ENCODE measurements at places on chromosomes 3 and 15.

DNA sequence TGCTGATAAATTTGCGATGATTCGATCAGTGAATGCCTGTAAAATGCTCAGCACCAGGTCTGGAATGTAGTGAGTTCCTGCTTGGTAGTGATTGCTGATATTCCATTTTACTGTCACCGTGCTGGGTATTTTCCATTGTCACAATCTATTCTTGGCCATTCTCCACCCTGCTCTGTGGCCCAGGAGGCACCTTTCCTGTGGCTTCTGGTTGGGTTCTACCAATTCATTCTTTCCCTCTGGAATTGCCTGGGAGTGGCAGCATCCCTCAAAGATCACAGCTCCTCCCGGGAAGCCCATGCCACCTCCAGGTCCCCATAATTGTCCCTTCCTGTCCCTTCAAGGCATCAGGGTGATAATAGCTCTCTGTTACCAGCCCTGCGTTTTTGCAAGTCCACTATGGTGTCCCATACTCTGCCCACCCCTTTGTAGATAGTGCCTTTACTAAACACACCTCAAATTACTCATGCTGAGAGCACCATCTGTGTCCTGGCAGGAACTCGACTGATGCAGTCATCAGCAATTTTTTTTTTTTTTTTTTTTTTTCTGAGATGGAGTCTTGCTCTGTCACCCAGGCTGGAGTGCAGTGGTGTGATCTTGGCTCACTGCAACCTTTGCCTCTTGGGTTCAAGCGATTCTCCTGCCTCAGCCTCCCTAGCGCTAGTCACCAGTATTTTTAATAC lies 177.8 kb upstream of the PROK2 start:
- no peak for DNase-seq

DNA sequence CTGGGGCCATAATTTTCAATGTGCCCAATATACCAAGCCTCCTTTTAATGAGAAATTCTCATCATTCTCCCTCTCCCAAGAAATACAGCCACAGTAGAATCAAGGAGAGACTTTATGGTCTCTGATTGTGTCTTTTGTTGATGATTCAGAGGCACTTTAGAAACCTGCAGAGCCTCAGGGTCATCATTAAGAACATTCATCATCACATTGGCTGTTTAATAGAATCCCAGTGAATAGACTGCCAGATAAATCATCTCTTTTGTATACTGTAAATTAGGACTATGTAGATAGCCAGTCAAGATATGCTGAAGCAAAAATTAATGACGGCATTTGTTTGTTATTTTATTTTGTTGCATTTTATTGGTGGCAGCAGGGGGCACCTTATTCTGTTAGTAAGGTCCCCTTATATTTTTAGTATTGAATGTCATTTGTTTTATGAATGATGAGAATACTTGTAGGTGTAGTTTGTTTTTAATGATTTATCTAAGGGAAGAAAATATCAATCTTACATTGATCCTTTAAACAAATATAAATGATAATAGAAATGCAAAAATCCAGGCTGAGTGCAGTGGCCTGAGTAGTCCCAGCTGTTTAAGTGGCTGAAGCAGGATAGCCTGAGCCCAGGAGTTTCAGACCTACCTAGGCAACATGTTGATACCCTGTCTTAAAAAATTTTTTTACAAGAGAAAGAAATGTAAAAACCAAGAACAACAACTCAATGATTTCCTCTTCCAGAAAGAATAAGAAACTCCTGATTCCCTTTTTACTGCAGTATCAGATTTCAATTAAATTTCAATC lies 138.8 kb downstream of the ZBBX start:
- no peak for DNase-seq

DNA sequence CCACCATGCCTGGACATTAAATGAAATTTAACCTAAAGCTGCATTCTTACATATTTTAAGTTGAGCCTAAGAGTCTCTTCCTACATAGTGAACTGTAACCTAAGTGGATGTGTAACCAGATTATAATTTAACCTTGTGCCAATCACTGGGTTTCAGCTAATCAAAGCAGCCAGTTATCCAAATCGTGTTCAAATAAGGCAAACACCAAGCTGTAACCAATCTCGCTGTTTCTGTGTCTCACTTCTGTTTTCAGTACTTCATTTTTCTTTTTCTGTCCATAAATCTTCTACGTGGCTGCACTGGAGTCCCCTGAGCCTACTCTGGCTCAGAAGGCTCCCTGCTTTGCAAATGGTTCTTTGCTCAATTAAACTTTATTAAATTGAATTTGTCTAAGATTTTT lies 186.1 kb upstream of the CNTN6 start:
- no peak for DNase-seq

DNA sequence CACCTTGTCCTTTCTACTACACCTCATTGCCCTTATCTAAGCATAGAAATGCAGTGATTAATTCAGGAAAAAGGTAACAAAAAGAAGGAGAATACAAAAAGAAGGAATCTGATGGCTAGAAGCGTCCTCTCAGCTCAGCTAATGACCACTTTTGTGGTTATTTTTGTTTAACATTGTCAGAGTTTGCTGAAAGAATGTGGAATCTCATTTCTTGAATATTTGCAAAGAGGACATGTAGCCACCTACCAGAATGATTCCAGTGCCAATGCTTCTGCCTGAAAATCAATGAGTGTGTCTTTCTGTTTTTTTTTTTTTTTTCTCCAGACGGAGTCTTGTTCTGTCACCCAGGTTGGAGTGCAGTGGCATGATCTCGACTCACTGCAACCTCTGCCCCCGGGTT lies 24.5 kb downstream of the NANOGP8 start:
- no peak for DNase-seq

DNA sequence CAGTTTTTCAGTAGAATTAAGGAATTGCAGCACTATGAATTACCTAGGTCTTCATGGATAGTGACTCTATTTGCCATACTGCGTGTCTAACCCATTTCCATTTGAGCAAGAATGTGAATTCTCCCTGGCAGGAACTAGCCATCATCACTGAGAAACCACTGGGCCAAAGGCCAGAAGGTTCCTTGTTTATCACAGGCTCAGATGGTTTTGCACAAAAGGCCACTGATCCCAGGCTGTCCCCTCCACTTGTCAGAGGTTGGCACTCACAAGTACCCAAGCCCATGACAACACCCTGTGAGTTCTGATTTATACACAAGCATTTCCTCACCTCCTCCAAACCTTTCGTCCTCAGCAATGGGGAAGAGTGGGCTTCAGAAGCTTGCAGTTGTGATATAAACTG lies 131.8 kb downstream of the FOXB1 start:
- DNase-seq, result no peak

DNA sequence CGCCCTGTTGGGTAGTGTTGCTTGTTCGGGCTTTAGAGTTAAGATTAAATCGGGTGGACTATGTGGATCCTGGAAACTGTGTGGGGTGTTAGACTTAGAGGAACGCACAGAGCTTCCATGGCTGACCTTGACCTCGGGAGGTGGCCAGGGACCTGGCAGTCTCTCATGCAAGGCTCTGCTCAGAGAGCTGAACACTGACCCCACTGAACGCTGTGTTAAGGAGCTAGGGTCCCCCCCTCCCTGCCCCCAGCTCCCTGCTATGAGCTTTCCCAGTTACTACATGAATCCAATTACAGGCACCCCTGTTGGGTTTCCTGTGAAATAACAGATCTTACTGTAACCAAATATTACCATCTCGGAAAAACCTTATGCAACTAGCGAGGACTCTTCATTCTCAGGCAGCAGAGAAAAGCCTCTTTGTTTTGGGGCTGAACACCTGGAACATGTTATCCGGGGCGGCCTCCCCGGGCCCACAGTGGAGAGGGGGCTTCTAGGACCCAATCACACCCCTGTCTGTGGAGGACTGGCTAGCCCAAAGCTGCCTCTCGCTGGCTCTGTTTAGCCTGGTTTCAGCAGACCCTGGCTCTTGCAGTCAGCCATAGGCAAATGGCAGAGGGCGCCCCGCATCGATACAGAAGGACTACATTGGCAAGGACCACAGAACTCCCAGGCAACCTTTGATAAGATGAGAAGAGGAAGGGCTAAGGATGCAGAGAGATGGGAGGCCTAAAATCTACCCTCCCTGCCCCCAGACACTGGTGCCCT lies 25.8 kb upstream of the ALDH1A3 start:
- no peak for DNase-seq

- DNase-seq, result no peak
Observed at GRCh38 chr3:161641287-161641686, 144.7 kb downstream of the OTOL1 start.

- no peak for DNase-seq
Observed at GRCh38 chr3:36701249-36701572, 63.1 kb downstream of the DCLK3 start.

- DNase-seq, result no peak
Observed at GRCh38 chr3:42667523-42668412, 14.3 kb downstream of the ZBTB47 start.

- DNase-seq, result peak; percentile 42
Observed at GRCh38 chr3:105853801-105854432, 14.9 kb downstream of the CBLB start.

- DNase-seq, result peak; percentile 31
Observed at GRCh38 chr3:12479919-12480427, 4.3 kb upstream of the TSEN2 start.

DNA sequence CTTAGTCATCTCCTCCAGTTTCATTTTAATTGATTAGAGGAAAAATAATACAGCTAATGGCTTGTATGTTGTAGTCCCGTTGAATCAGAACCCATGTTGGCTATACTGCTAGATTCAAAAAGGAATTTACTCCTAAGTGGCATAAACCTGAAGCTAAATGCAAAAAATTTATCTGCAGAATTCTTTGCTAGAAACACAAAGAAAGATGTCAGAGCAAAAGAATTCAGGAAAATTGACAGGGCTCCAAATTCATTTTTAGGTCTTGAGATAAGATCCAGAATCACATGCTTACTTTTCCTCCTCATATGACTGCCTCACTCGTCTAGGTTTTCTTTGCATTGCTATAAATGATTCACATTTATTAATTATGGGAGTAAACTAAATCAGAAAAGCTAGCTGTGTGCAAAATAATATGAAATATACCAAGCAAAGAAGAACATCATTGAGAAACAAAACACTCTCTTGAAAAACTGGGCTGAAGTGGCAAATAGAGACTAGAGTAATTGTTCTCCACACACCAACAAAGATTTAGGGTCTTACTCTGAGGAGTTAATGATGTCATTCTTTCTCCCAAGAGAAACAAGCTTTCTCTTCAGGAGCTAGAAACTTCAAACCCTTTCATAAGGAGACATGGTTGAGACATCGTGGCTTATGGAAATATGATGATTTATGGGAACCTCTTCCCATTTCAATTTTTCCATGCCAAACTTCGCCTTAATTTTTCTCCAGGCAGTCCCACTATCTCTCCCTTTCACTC lies 94.8 kb upstream of the FEZF2 start:
- DNase-seq, result no peak

GRCh38 chr15:26974120-26974780 lies 3.3 kb downstream of the GABRG3 start:
- DNase-seq, result no peak

DNA sequence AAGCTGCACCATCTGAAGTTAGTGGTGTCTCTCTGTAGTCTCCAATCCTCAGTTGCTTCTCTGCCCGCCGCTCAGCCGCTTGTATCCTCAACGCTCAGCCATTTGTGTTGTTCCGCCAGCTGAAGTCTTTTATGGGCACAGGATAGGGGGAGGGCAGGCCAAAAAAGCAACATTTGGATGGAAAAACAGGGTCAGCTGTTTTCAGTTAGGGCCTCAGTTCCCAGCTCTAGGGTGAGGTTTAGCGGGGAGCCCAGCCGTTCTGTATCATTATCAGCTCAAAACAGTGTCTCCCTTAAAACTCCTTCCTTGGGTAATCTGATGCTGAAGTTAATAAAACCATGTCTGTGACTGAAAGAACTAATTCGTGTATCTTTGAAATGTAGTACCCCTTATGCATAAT lies 329.5 kb upstream of the AZI2 start:
- DNase-seq, result no peak

DNA sequence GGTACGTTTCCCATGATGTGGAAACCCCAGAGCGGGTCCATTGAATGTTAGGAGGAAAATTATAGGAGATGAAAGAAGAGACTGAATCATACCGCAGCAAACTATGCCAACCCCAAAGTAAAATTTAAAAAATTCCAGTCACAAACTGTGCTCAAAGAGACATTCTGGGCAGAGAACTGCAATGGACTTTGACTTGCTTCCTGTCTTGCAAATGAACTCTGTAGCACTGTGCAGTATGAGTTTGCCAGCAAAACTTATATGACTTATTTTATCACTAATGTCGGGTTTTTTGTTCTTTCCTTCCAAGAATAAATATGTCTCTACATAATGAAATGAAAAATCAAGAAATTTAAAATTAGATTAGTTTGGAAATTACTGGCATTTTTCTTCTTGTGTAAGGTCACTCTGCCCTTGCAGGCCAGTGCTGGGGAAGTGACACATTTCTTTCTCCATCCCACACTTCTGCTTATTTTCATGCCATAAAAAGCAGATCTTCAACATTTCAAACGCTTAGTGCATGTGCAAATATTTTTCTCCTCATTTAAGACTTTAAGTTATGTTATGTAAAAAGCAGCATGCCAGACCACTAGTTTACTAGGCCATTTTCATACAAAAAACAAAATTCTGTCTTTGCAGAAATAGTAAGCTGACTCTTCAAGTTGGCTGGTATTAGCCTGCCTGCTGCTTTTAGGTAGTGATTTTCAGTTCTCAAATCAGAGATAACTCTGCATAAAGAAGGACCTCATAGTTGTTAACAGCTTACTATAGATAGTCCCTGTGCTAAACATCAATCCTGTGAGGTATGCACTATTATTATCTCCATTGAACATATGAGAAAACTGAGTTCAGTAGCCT lies 32.2 kb upstream of the SSR3 start:
- no peak for DNase-seq

GRCh38 chr3:142027735-142028134 lies 121.6 kb downstream of the TFDP2 start:
- DNase-seq, result peak; percentile 76

- peak; percentile 12 for DNase-seq
Observed at GRCh38 chr15:56468401-56468800, 3.5 kb upstream of the MNS1 start.

DNA sequence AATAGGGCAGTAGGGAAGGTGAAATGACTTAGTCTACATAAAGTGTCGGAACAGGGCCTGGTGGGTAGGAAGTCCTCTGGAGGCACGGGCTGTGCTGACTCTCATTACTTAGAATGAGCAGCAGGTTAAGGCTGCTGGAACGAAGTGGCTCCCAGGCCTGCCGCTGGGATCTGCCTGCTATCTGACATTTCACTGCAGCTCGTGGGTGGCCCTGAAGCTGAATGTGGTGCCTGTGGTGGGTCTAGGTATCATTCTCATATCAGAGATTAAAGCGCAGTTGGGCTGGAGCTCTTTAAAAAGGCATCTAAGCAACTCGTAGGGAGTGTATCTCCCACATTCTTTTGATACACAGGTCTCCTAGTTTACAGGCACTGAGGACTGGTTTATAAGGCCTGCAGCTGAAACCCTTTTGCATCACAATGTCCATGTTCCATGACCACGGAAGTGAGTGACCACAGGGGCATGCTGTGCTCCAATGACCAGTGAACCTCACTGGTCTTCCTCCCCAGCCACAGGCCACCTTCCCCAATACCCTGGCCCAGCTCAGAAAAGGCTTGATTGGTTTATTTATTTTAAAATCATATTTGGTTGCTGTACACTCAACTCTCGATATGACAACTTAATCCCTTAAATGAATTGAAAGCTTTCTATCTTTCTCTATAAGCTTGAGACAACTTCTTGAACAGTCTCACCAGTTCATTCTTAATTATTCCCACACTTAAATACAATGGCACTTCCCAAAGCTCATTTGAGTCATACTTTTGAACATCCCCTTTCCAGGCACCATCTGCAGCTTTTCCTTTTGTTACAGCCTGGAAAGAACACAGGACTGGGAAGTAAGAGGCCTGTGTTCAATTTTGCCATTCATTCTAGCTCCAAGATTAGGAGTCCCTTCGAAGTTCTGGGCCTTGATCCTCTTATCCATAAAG lies 19.0 kb downstream of the ADAMTS9 start:
- DNase-seq, result no peak
